ENCODE measurements at places on chromosomes 13 and 19. TPM values are rescaled to one million over a fixed set of nuclear protein-coding genes. Genes with fewer than 3 reads are reported as not detected.

- no peak overlapping the region for H3K27ac ChIP-seq
- no peaks in the 10 kb centered on the region for H3K36me3 ChIP-seq
- H3K4me3 ChIP-seq = no peak overlapping the region
- H3K4me1 ChIP-seq = no peaks in the 10 kb centered on the region
Measured at GRCh38 chr13:113358653-113359190, 5.2 kb downstream of the GRTP1 start.

DNA sequence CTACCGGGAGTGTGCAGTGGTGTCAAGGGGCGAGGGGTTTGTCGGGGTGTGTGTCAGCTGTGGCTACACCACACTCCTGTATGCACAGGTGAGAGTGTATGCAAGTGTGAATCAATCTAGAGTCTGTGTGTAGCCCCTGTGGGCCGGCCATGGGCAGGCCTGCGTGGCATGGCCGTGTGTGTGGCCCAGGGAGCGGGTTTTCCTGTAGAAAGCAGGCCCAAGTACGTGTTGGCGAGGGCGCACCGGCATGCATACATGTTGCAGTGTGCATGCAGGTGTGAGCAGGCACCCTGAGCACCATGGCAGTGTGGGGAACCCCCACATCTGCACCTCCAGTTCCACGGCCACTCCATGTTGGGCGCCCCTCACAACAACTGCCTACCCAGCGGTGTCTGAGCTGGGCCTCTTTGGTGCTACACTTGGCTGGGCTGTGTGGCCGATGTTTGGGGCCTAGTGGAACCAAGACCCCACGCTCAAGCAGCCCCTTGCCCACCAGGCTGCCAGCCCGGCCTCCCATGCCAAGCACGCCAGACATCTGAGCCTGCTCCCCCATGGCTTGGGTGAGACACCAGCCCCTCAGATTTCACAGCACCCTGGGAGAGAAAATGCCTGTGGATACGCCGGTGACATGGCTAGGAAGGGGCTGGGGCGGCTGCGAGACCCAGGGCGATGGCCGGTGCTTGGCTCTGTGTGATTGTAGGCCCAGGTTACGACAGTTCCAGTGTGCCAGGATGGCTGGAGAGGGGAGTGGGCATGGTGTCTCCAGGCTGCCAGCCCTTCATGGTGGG lies 2.1 kb downstream of the NFIX start:
- peaks cover 15% of the 10 kb centered on the region for H3K27me3 ChIP-seq
- peaks cover 8% of the 10 kb centered on the region for H3K4me1 ChIP-seq
- peak overlapping the region; percentile 58 for H3K4me3 ChIP-seq
- peak overlapping the region; percentile 50 for H3K27ac ChIP-seq
- DNase-seq = no peak

- H3K27ac ChIP-seq = no peak overlapping the region
- H3K36me3 ChIP-seq = no peaks in the 10 kb centered on the region
- no peak overlapping the region for H3K4me3 ChIP-seq
- no peaks in the 10 kb centered on the region for H3K27me3 ChIP-seq
- H3K4me1 ChIP-seq = no peaks in the 10 kb centered on the region
- DNase-seq = no peak
Measured at GRCh38 chr19:29366757-29367156, 153.8 kb upstream of the UQCRFS1 start.

DNA sequence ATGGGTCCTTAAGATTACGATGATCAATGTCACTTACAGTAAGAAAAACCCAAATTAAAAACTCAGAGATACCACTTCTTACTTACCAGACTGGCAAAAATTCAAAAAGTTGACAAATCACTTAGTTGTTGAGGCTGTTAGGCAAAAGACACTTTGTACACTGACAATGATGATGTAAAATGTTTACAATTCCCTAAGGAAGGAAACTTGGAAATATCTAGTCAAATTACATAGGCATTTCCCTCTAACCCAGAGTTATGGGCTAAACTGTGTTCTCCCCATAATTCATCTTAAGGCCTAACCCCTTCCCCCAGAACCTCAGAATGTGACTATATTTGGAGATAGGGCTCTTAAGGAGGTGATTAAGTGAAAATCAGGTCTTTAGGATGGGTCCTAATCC lies 12.0 kb downstream of the TGDS start:
- no peak overlapping the region for H3K27ac ChIP-seq
- H3K27me3 ChIP-seq = no peaks in the 10 kb centered on the region
- no peaks in the 10 kb centered on the region for H3K4me1 ChIP-seq
- no peak overlapping the region for H3K4me3 ChIP-seq

GRCh38 chr19:9793071-9793591 lies 24.6 kb upstream of the ZNF846 start:
- peak overlapping the region; percentile 87 for H3K27ac ChIP-seq
- DNase-seq = no peak
- no peaks in the 10 kb centered on the region for H3K27me3 ChIP-seq
- peak overlapping the region; percentile 88 for H3K4me3 ChIP-seq
- no peaks in the 10 kb centered on the region for H3K36me3 ChIP-seq

GRCh38 chr19:31326329-31327028 lies 22.8 kb downstream of the TSHZ3 start:
- H3K27me3 ChIP-seq = no peaks in the 10 kb centered on the region
- H3K4me3 ChIP-seq = no peak overlapping the region
- no peaks in the 10 kb centered on the region for H3K36me3 ChIP-seq
- H3K27ac ChIP-seq = no peak overlapping the region
- no peaks in the 10 kb centered on the region for H3K4me1 ChIP-seq
- DNase-seq = no peak

DNA sequence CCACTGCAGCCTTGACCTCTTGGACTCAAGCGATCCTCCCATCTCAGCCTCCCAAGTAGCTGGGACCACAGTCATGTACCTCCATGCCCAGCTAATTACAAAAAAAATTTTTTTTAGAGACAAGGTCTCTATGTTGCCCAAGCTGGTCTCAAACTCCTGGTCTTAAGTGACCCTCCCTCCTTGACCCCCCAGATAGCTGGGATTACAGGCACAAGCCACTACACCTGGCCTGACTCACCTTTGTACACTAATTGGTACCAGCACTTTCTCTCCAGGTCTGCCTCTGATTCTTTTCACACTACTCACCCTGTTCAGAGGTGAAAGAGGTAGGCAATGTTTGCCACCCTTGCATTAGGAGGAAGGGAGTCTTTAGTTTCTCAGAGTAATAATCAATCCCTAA lies 5.5 kb upstream of the EPS15L1 start:
- no peaks in the 10 kb centered on the region for H3K36me3 ChIP-seq
- no peak overlapping the region for H3K4me3 ChIP-seq
- H3K27ac ChIP-seq = no peak overlapping the region

GRCh38 chr13:97434397-97435201 lies 630 bp downstream of the RAP2A start:
- peak; percentile 45 for DNase-seq
- peaks cover 14% of the 10 kb centered on the region for H3K36me3 ChIP-seq
- peak overlapping the region; percentile 92 for H3K4me3 ChIP-seq
- H3K4me1 ChIP-seq = peaks cover 32% of the 10 kb centered on the region

GRCh38 chr19:45205810-45206209 lies 27.2 kb downstream of the BLOC1S3 start:
- no peak overlapping the region for H3K4me3 ChIP-seq
- no peak for DNase-seq
- no peaks in the 10 kb centered on the region for H3K4me1 ChIP-seq
- peaks cover 2% of the 10 kb centered on the region for H3K36me3 ChIP-seq
- H3K27ac ChIP-seq = no peak overlapping the region

GRCh38 chr13:36344173-36344572 lies 2.0 kb downstream of the SPART start:
- peaks cover 26% of the 10 kb centered on the region for H3K4me1 ChIP-seq
- peaks cover 8% of the 10 kb centered on the region for H3K27me3 ChIP-seq
- no peak overlapping the region for H3K27ac ChIP-seq
- H3K36me3 ChIP-seq = peaks cover 4% of the 10 kb centered on the region
- DNase-seq = no peak
- no peak overlapping the region for H3K4me3 ChIP-seq

GRCh38 chr19:10104130-10104513 lies 1.6 kb upstream of the ANGPTL6 start:
- peaks cover 24% of the 10 kb centered on the region for H3K36me3 ChIP-seq
- DNase-seq = no peak
- H3K27me3 ChIP-seq = no peaks in the 10 kb centered on the region

GRCh38 chr13:97339019-97339987 lies 94.7 kb upstream of the RAP2A start:
- H3K4me3 ChIP-seq = no peak overlapping the region
- no peak for DNase-seq
- peaks cover 29% of the 10 kb centered on the region for H3K36me3 ChIP-seq
- H3K27me3 ChIP-seq = no peaks in the 10 kb centered on the region
- H3K27ac ChIP-seq = no peak overlapping the region

DNA sequence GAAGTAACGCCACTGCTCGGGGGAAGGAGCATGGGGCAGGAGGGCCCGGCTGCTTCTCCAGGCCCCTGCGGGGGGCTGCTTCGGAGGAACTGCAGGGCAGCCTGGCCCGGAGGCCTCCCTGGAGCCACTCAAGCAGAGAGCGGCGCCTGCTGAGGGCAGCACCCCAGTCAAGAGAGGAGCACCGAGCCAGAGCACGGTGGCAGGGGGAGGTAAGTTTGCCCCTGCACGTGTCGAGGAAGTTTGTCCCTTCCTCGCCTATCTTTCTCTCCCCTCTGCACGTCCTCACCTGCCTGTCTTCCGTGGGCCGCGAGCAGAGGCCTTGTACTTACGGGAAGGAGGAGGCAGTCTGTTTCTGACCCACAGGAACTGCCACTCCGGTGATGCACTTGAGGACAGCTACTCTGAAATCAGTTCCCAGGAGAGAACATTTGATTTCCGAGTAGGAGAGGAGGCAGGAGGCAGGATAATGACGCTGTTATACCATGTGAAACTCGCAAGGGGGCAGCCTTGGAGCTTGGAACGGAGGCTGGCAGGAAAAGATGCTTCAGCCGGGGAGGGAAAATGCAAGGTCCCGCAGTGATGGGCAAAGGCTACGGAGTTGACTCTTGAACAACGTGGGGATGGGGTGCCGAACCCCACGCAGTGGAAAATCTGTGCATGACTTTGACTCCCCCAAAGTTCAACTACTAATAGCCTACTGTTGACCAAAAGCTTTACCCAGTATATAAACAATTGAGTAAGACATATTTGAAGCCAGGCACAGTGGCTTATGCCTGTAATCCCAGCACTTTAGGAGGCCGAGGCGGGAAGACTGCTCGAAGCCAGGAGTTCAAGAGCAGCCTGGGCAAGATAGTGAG lies 5.0 kb downstream of the FFAR1 start:
- no peak overlapping the region for H3K4me3 ChIP-seq
- peak; percentile 54 for DNase-seq
- peaks cover 40% of the 10 kb centered on the region for H3K4me1 ChIP-seq
- peaks cover 5% of the 10 kb centered on the region for H3K36me3 ChIP-seq

- no peak for DNase-seq
- no peaks in the 10 kb centered on the region for H3K36me3 ChIP-seq
- H3K27ac ChIP-seq = no peak overlapping the region
- no peaks in the 10 kb centered on the region for H3K27me3 ChIP-seq
- H3K4me3 ChIP-seq = no peak overlapping the region
Measured at GRCh38 chr13:33497146-33497845, 211.7 kb upstream of the STARD13 start.

Gene KLK12
- not detected for total RNA-seq

Gene MARCHF2
- 24.8 TPM for total RNA-seq

Gene FCAR
- 0.20 TPM for total RNA-seq

Gene NMRK2
- not detected for total RNA-seq

Gene CGB7
- total RNA-seq = not detected

Gene OR7D2
- not detected for total RNA-seq

Gene ADAMTSL5
- total RNA-seq = not detected

Gene MAMSTR
- 0.78 TPM for total RNA-seq

Gene INSL3
- total RNA-seq = 4.1 TPM

Measured in activated B cell treated with CpG ODN at 0.5 μM for 24 hours (primary cell).